ENCODE measurements at places on chromosomes 2 and 18.

GRCh38 chr18:5510135-5510846, 33.5 kb downstream of the EPB41L3 start:
- DNase-seq: no peak

- no peak for DNase-seq
Measured at GRCh38 chr2:16129716-16130540, 189.6 kb downstream of the MYCN start.

- peak; percentile 83 for DNase-seq
Measured at GRCh38 chr18:51070545-51070944, 40.5 kb downstream of the SMAD4 start.

DNA sequence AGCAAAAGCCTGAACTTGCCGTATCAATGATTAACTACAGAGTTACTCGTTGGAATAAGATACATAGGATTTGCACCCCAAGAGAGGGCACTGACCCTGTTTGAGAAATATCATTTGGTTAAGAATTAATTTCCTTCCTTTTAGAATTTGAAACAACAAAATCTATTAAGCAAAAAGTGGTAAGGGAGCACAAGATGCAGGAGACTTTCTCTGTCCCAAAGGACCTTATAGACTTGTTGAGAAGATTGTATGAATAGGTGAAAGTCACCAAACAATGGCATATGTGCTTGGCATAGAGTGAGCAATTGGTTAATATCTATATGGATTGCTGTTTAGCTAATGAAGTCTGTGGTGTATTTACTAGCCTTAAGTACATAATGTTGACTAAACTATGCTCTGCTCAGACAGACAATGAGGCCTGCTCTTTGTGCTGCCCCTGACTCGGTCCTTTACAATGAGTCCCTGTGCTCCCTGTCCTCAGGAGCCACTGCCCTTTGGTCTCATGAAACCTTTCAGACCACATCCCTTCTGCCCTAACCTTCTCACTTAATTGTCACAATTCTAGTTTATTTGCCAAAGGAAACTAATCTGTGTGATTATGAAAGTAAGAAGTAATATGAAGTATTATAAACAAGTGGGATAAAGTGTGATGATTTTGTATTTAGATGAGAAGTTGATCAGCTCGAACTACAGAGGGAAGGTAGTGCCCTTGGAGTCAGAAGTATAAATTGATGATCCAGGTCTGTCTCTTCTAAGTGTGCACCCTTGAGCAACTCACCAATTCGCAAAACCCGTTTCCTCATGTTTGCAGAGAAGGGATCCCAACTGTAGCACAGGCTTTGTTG, 21.2 kb upstream of the HNMT start:
- DNase-seq: no peak

DNA sequence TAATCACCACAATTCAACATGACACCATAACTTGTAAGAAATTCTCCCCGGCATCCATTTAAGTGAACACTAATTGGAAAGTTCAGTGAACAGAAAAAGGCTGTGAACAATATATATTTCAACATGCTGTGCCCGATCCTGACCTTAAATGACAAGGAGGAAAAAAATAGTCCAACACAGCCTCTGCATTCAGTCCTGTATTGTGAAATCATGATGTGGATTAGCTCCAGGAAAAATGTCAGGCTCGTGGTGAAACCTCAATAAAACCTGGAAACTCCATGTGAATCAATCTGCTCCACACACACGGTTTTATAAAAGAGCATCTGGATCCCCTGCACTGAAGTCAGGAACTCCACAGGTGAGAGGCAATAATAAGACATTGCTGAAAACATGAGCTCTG, 145.4 kb upstream of the SPOPL start:
- DNase-seq: no peak
